ENCODE measurements at places on chromosomes 6 and 20. TPM values are rescaled to one million over a fixed set of nuclear protein-coding genes. Genes with fewer than 3 reads are reported as not detected.

The RAET1G gene
- total RNA-seq: 0.18 TPM

DNA sequence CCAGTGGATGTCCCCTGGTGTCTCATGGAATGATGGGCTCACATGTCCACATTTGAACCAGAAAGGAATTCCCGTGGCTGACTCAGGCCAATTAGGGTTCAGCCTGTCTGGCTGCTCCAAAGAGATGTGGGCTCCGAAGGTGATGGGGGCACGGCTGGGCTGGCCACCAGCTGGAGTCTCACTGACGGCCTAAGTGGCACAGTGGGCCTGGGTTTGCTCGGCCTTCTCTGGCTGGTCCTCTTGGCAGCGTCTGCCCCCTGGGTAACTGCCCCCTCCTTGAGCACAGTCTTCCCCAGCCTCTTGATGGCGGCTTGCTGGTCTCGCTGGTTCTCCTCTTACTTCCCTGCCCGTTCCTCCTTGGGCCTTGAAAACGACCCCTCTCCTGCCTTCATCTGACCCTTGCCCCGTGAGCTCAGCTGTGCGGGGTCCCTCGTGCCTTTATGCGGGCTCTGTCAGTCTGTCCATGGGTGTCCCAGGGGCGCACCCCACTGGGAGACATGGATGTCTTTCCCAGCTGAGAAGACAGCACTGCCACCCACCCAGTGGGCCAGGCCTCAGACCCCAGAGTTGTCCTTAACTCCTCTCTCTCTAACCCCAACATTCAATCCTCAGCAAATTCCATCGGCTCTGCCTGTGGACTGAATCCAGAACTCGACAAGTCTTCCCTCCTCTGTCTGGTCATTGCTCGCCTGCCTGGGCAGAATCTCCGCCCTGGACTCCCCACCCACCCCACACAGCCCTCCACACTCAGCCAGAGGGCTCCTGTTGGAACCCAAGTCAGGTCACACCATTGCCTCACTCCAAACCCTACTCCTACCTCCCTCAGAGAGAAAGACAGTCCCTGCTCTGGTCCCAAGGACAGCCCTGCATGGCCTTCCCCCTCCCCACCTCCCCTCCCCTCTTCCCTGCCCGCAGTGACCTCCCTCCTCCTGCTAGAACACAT is 78.7 kb downstream of the CEBPB start:
- peaks cover 14% of the 10 kb centered on the region for H3K27me3 ChIP-seq
- H3K4me1 ChIP-seq: peaks cover 23% of the 10 kb centered on the region
- DNase-seq: no peak
- H3K4me3 ChIP-seq: no peak overlapping the region

The TP53TG5 gene
- total RNA-seq: 0.07 TPM

DNA sequence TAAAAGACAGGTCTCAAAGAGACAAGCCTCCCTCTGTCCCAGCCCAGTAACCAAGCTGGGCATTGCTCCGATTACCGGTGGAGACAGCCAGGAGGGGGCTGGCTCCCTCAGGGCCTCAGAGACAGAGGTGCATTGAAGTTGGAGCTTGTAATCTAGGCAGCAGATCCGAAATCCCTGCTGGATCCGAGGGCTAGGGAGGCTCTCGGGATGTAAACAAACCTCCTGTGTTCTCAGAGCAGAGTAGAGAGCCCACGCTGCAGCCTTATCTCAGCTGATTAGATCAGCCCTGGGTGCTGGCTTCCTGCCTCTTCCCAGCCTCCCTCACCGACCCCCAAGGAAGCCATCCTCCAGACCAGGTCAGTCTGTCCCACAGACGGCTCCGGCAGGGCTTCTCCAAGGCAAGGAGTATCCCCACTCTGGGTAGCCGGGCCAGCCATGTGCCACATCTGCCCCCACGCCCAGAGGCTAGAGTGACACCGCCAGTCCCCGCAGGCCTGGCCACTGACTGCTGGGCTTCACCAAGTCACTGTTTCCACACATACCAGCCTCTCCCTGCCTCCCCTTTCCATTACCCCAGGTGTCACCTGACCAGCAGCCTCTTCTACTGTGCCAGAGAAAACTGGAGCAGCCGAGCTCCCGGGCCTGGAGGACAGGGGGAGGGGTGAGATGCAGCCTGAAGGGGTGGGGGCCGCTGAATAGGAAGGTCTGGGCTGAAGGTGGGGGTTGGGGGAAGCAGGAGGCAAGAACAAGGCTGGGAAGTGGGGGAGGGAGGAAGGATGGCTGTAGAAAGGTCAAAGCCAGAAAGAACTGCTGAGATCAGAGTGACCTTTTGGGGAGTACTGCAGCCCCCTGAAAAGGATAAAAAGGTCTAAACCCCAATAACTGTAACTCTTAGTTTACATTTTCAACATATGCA is 6.0 kb downstream of the SDC4 start:
- no peaks in the 10 kb centered on the region for H3K27me3 ChIP-seq
- peaks cover 84% of the 10 kb centered on the region for H3K4me1 ChIP-seq
- H3K36me3 ChIP-seq: peaks cover 47% of the 10 kb centered on the region
- peak overlapping the region; percentile 23 for H3K27ac ChIP-seq
- DNase-seq: no peak

DNA sequence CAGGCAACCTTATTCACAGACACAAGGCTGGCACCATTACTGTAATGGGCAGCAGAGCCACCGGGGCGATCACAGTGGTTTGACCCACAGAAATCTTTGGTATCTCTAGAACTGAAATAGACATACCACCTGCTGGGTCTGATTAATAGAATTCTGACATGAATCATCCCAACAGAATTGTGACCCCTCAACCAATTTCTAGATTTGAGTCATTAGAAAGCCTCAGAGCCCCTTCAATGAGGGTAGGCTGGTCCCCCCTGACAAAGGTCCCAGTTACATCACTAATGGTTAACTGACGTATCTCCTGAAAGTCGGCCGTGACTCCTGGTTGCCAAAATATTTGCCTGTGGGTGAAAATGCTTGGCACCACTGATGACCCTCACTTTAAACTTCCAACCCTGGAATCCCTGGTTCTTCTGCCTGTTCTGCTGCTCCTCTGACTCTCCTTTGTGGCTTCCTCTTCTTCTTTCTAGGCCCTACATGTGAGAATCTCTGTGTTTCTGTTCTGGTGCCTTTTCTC is 124.9 kb upstream of the ARID1B start:
- H3K27ac ChIP-seq: no peak overlapping the region
- H3K27me3 ChIP-seq: peaks cover 12% of the 10 kb centered on the region
- DNase-seq: no peak
- H3K4me3 ChIP-seq: no peak overlapping the region
- peaks cover 9% of the 10 kb centered on the region for H3K4me1 ChIP-seq

The LGSN gene
- total RNA-seq: not detected

The EPB41L1 gene
- total RNA-seq: 0.23 TPM

The UBD gene
- total RNA-seq: 0.93 TPM

DNA sequence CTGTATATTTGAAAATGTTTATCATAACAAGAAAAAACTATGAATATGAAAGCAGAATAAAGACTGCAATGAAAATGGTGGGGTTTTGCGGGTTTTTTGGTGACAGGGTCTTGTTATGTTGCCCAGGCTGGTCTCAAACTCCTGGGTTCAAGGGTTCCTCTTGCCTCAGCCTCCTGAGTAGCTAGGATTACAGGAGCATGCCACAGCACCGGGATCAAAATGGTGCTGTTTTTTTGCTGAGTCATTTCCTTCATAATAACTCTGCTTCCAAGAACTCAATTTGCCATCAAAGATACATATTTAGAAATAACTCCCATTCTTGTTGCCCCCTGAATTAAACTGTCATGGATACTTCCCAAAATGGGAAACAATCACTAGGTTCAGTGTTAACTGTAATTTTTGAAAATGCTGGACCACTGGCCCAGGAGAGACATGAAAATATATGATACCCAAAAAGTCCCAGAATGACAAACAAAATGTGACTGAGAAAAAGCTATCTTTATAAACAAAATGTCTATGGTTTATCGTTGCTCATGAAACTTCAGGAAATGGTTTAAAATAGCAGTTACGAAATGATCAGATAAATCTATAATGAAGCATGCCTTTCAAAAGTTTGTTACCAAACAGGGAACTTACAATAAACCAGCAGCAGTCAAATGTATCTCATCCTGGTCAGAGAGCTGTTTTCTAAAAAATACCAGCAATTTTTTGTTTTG is 32.2 kb downstream of the ILRUN start:
- DNase-seq: no peak
- H3K27me3 ChIP-seq: no peaks in the 10 kb centered on the region
- H3K4me1 ChIP-seq: peaks cover 43% of the 10 kb centered on the region

DNA sequence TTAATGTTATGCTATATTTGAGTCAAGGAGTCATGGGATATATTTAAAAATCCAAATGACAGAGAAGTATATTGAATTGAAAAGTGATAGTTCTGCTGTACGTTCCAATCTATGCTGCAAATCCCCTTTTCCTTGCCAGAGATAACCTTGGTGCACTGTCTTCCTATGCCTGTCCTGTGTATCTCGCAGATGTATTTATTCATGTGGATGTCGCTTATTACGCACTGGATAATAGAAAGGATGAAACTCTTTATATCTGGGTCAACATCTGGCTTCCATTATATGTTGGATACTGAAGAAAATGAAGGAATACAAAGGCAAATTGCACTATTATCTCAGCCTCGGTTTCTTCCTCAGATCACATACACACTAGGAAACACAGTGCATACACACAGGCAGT is 331.3 kb downstream of the BCKDHB start:
- no peak for DNase-seq
- no peaks in the 10 kb centered on the region for H3K4me1 ChIP-seq
- no peak overlapping the region for H3K4me3 ChIP-seq
- H3K27me3 ChIP-seq: no peaks in the 10 kb centered on the region
- no peaks in the 10 kb centered on the region for H3K36me3 ChIP-seq
- H3K27ac ChIP-seq: no peak overlapping the region

GRCh38 chr6:52620906-52621190 is 44.0 kb upstream of the TRAM2 start:
- no peak overlapping the region for H3K27ac ChIP-seq
- H3K36me3 ChIP-seq: no peaks in the 10 kb centered on the region
- no peak overlapping the region for H3K4me3 ChIP-seq
- H3K27me3 ChIP-seq: peaks cover 10% of the 10 kb centered on the region

DNA sequence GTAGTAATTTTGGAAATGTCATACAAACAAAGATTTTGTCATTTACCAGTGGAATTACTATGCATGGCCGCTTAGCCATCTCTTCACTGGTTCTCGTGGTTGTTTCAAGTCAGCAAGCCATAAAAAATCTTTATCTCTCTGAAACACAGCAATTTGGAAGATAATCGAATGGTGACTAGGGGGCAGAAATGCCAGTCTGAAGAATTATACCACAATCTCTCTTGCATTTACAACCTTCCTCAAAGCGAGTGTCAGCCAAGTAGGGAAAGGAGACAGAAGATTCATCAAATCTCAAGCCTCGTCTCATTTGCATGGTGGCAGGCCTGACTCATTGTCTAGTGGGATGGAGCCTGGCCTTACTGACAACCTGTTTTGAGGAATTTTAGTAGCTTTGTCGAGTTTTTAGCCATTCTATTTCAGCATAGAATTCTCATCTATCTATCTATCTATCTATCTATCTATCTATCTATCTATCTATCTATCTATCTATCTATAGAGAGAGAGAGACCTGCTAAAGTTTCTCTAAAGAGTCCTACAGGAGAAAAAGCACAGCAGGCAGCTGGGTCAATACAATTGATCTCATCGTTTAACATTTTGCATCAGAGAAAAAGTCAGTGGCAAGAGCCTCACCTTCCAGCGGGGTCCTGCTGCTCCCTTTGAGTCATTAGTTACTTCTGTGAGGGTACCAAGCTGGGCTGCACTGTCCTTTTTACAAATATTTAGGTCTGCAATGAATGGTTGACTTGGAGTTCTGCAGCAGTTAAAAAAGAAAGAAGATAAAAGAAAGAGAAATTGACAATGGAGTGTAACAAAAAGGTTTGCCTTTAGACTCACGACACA is 572.8 kb downstream of the TFAP2A start:
- DNase-seq: no peak
- H3K4me3 ChIP-seq: no peak overlapping the region
- H3K27ac ChIP-seq: no peak overlapping the region
- no peaks in the 10 kb centered on the region for H3K4me1 ChIP-seq
- no peaks in the 10 kb centered on the region for H3K36me3 ChIP-seq

DNA sequence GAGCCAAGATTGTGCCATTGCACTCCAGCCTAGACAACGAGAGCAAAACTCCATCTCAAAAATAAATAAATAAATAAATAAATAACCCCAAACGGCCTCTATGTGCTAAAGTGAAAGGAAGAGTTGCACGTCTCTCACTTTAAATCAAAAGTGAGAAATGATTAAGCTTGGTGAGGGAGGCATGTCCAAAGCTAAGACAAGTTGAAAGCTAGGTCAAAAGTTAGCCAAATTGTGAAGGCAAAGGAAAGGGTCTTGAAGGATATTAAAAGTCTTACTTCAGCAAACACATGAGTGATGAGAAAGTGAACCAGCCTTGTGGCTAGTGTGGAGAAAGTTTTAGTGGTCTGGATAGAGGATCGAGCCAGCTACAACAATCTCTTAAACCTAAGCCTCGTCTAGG is 14.3 kb downstream of the ZBP1 start:
- H3K27me3 ChIP-seq: peaks cover 25% of the 10 kb centered on the region
- H3K4me1 ChIP-seq: peaks cover 4% of the 10 kb centered on the region
- no peak overlapping the region for H3K4me3 ChIP-seq
- peaks cover 9% of the 10 kb centered on the region for H3K36me3 ChIP-seq

- DNase-seq: no peak
- no peaks in the 10 kb centered on the region for H3K36me3 ChIP-seq
- H3K27me3 ChIP-seq: peaks cover 11% of the 10 kb centered on the region
- no peak overlapping the region for H3K27ac ChIP-seq
These were observed 55.0 kb downstream of the TBC1D7 start for GRCh38 chr6:13273202-13273930.

DNA sequence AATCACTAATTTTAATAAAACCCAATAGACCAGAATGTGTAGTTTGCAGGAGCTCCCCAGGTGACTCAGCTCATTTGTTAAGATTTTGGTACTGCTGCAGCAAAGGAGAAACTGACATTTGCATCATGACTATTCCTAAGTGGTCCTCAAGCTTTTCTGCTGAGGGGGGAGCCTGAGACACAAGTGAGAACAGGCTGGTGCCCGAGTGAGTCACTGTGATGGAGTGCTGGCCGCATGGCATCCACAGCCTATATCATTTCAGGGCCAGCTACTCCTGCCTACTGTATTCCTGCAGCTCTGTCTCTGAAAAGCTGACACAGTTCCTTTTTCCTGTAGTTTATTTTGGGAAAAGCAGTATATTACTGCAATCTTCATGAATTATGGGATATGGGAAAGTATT is 113.7 kb upstream of the ENPP5 start:
- H3K36me3 ChIP-seq: no peaks in the 10 kb centered on the region
- H3K4me1 ChIP-seq: no peaks in the 10 kb centered on the region
- H3K4me3 ChIP-seq: no peak overlapping the region
- peaks cover 6% of the 10 kb centered on the region for H3K27me3 ChIP-seq

The USP49 gene
- 5.3 TPM for total RNA-seq

- H3K4me3 ChIP-seq: no peak overlapping the region
- no peaks in the 10 kb centered on the region for H3K4me1 ChIP-seq
- no peaks in the 10 kb centered on the region for H3K36me3 ChIP-seq
- peaks cover 21% of the 10 kb centered on the region for H3K27me3 ChIP-seq
These were observed 4.0 kb upstream of the FOXS1 start for GRCh38 chr20:31849306-31849930.

GRCh38 chr6:145813285-145814034 is 1.1 kb downstream of the FBXO30 start:
- H3K4me1 ChIP-seq: peaks cover 60% of the 10 kb centered on the region
- no peaks in the 10 kb centered on the region for H3K27me3 ChIP-seq
- peak overlapping the region; percentile 81 for H3K27ac ChIP-seq
- peak overlapping the region; percentile 90 for H3K4me3 ChIP-seq
- peaks cover 18% of the 10 kb centered on the region for H3K36me3 ChIP-seq

- H3K4me1 ChIP-seq: no peaks in the 10 kb centered on the region
- H3K4me3 ChIP-seq: no peak overlapping the region
- no peak overlapping the region for H3K27ac ChIP-seq
- no peaks in the 10 kb centered on the region for H3K36me3 ChIP-seq
These were observed 42.8 kb upstream of the STX16 start for GRCh38 chr20:58608096-58608840.

The SASH1 gene
- total RNA-seq: 1.4 TPM

The PDYN gene
- not detected for total RNA-seq
